ENCODE measurements at places on chromosomes 13 and 19.

- DNase-seq: no peak
These were observed 91.1 kb downstream of the KL start for GRCh38 chr13:33107361-33107760.

DNA sequence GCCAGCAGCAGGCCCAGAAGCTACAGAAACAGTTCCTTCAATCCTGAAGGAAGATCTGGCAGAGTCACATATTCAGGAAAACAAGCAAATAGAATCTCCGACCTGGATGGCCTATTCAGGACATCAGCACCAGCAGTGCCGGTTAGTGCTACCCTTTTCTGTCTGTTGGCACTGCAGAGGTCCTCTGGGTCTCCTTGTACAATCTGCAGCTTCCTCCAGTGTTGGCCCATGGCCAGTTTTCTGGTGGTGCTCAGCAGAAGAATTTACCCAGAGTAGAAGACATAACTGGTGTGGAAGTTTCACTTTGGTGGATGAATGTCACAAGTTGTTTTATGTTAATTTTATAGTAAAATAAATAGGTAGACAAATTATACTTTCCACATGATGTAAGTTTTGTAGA, 498.1 kb downstream of the COG6 start:
- no peak for DNase-seq

GRCh38 chr19:41369769-41370168, 5.8 kb upstream of the B9D2 start:
- no peak for DNase-seq

GRCh38 chr13:23289917-23290357, 109.2 kb downstream of the SGCG start:
- DNase-seq: no peak

DNA sequence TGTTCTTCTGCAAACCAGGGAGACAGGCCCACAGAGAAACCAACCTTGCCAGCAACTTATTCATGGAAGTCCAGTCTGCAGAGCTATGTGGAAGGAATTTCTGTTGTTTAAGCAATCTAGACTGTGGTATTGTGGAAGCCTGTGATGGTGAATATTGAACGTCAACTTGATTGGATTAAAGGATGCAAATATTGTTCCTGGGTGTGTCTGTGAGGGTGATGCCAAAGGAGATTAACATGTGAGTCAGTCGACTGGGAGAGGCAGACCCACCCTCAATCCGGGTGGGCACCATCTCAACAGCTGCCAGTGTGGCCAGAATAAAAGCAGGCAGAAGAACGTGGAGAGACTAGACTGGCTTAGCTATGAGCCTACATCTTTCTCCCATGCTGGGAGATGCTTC, 606.0 kb downstream of the EFNB2 start:
- DNase-seq: no peak

- DNase-seq: no peak
These were observed 126.6 kb downstream of the HS6ST3 start for GRCh38 chr13:96216543-96216942.

- DNase-seq: no peak
These were observed 119.0 kb upstream of the KLF12 start for GRCh38 chr13:74253161-74253560.

GRCh38 chr19:34468409-34468808, 13.1 kb upstream of the WTIP start:
- no peak for DNase-seq

DNA sequence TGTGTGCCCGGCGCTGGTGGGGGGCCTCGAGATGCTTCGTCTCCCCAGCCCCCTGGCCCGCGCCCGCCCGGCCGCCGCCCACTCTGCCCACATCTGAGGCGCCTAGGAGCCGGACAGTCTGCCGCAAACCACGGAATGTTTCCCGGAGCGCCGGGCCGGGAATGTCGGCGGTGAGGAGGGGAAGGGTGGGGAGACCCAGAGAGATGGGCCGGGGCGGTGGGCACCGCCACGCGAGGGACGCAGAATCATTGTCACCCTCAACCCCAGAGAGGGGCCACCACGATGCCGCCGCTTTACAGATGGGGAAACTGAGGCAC, 46.1 kb upstream of the NFIC start:
- DNase-seq: no peak

GRCh38 chr13:45142440-45143345, 22.4 kb downstream of the GTF2F2 start:
- DNase-seq: no peak

All from activated CD8-positive, alpha-beta memory T cell treated with anti-CD3 and anti-CD28 coated beads for 1 hour (primary cell).